Aorta (tissue), 5 donors: ENCODE measurements at places on chromosomes 2 and 18. TPM values are rescaled to one million over a fixed set of nuclear protein-coding genes. Genes with fewer than 3 reads are reported as not detected.

DNA sequence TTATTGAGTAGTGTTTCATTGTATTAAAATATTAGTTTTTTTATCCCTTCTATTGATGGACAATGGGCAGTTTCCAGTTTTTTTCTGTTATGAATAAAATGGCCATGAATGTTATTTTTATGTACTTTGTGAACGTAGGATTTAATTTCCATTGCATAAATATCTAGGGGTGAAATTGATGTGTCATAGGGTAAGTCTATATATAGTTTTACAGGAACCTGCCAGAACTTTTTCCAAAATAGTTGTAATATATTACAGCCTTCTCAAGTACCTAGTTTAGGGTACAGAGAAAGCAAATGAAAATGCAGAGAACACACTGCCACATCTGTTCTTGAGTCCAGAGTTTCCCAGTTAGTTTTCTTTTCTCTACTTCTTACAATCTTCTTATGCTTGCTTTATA, 378.6 kb downstream of the MEIS1 start:
- no peaks in the 10 kb centered on the region for H3K4me1 ChIP-seq
- no peak for DNase-seq
- no peak overlapping the region for H3K4me3 ChIP-seq
- no peak overlapping the region for H3K27ac ChIP-seq

DNA sequence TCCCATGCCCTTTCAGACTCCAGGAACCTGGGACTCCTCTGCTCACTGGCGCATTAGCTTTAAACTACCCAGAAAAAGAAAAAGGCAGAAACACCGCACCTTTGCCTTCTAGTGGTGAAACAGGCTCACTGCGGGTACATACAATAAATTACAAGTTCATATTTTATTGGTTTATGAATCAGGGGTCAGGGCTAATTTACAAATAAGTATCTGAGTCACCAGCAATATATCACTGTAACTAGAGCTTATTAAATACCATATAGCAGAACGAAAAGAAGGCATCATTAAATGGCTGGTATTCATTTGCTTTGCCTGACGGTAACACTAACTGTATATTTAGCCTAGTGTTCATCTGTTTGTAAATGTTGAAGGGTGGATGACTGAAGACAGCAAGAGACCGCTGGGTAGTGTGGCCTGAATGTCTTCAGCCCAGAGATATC, 26.9 kb upstream of the DTNB start:
- no peak overlapping the region for H3K27ac ChIP-seq
- no peak overlapping the region for H3K4me3 ChIP-seq
- H3K4me1 ChIP-seq, result no peaks in the 10 kb centered on the region
- H3K36me3 ChIP-seq, result no peaks in the 10 kb centered on the region
- DNase-seq, result no peak
- no peaks in the 10 kb centered on the region for H3K27me3 ChIP-seq

GRCh38 chr2:10883801-10884478, 27.8 kb upstream of the KCNF1 start:
- no peak for DNase-seq
- H3K36me3 ChIP-seq, result no peaks in the 10 kb centered on the region
- H3K4me1 ChIP-seq, result no peaks in the 10 kb centered on the region
- no peak overlapping the region for H3K27ac ChIP-seq

GRCh38 chr2:143839456-143839855, 680.5 kb downstream of the ZEB2 start:
- no peaks in the 10 kb centered on the region for H3K4me1 ChIP-seq
- no peak overlapping the region for H3K4me3 ChIP-seq
- H3K27ac ChIP-seq, result no peak overlapping the region
- DNase-seq, result no peak
- H3K36me3 ChIP-seq, result no peaks in the 10 kb centered on the region

DNA sequence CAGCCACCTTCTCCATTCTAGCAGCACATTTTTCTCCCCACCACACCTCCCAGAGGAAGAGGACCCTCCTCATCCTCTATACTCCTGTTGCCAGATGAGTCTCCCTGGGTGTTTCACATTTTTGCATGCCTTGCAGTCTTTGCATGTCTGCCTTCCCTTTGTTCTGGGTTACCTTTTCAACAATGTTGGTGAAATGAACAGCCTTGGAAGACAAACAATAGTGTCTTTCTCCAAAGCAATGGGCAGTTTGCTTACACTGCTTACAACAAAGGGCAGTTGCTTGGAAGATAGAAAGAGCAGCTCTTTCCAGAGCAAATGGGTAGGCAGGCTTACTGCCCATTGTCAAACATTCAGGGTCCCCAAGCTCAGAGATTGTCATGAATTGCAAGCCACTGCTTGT, 14.5 kb upstream of the SEH1L start:
- no peaks in the 10 kb centered on the region for H3K36me3 ChIP-seq
- no peak overlapping the region for H3K27ac ChIP-seq
- H3K27me3 ChIP-seq, result no peaks in the 10 kb centered on the region
- no peak overlapping the region for H3K4me3 ChIP-seq
- H3K4me1 ChIP-seq, result no peaks in the 10 kb centered on the region

DNA sequence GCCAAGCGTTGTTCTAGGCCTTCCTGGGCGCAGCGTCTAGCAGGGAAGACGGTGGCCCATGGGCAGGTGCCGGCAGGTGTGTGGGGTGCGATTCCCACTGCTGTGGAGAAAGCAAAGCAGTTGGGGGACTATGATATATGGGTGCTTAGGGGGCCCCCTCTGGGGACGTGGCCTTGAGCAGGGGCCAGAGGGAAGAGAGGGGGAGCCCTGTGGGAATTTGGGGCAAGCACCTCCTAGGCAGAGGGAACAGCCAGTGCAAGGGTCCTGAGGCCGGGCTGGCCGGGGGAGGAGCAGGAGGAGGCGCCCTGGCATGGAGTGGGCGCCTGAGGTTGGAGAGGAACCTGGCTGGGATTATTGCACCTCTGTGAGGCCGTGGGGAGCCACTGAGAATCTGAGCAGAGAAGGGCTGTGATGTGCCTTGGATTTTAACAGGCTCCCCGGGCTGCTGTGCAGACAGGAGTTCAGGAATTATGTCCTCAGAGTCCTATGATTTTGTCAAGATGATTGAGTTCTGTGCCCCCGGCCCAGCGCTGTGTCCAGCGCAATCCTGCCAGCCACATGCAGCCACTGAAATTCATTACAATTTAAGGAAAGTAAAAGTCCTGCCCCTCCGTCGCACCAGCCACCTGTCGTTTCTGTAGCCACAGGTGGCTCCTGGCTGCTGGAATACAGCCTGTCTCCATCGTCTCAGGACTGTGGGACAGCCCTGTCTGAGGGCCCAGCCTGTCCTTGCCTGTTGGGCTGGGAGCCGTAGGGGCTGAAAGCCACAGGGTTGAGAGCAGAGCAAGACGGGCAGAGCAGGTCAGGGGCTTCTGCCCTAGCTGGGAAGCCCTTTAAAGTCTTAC, 9.1 kb upstream of the KLHL30 start:
- no peaks in the 10 kb centered on the region for H3K27me3 ChIP-seq
- H3K27ac ChIP-seq, result no peak overlapping the region
- no peak overlapping the region for H3K4me3 ChIP-seq

DNA sequence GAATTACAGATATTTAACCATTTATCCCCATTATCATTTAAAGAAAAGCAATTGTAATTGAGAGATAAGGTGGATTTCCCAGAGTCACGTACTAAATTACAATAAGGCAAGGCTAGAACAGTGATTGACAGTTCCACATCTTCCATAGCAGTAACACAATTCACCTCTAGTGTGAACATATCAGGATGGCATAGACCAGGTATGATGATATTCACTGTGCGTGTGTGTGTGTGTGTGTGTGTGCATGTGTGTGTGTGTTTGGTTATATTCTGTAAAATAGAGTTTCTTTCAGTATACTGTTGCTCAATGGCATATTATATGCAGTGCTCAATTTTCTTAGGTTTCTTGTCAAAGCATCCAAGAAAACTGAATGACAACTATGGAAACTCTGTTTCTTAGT, 1.7 kb downstream of the SCN2A start:
- H3K27ac ChIP-seq, result no peak overlapping the region
- H3K36me3 ChIP-seq, result no peaks in the 10 kb centered on the region
- no peak for DNase-seq
- no peaks in the 10 kb centered on the region for H3K4me1 ChIP-seq
- H3K4me3 ChIP-seq, result no peak overlapping the region

GRCh38 chr18:48597671-48598070, 58.8 kb downstream of the CTIF start:
- no peaks in the 10 kb centered on the region for H3K4me1 ChIP-seq
- H3K36me3 ChIP-seq, result no peaks in the 10 kb centered on the region
- no peak for DNase-seq
- H3K27me3 ChIP-seq, result no peaks in the 10 kb centered on the region

The RAB6C gene
- total RNA-seq, result not detected

The FSHR gene
- not detected for total RNA-seq

The PLEK gene
- total RNA-seq, result 14.6 TPM

The COL4A4 gene
- total RNA-seq, result 14.1 TPM

The SPAST gene
- 18.2 TPM for total RNA-seq

The NDUFB3 gene
- 42.7 TPM for total RNA-seq

The SERPINB4 gene
- total RNA-seq, result not detected

The KCNK3 gene
- 14.7 TPM for total RNA-seq
